Spleen (tissue), 13 donors: ENCODE measurements at places on chromosomes 12 and 14. TPM values are rescaled to one million over a fixed set of nuclear protein-coding genes. Genes with fewer than 3 reads are reported as not detected.

- no peaks in the 10 kb centered on the region for H3K36me3 ChIP-seq
- DNase-seq, result no peak
- no peak overlapping the region for H3K27ac ChIP-seq
Observed at GRCh38 chr14:34170882-34171281, 220.0 kb upstream of the EGLN3 start.

DNA sequence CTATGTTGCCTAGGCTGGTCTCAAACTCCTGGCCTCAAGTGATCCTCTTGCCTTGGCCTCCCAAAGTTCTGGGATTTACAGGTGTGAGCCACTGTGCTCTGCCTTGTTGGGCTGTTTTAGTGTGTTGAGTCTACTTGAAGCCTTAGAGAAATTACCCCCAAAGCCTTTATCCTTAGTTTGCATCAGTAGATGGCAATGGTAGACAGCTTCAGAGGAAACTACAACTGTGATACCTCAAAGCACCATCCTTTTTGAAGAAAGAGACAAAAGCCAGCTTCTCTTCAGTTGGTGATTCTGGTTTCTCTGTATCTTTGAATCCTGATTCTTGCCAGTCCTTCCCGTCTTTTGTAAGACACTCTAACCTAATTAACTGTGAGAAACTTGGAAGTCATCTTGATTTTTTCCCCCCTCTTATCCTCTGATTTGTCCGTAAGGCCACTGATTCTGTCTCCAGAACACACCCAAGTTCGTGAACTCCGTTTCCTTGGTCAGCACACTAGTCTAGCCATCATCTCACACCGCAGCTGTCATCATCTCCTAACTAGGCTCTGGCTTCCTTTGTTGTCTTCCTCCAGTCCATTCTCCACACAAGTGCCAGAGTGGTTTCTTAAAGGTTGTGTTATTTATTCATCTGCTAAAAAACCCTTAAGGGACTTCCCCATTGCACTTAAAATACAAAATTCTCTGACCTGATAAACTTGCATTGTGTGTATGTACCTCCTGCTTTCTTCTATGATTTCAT lies 20.2 kb downstream of the ATP2A2 start:
- peaks cover 56% of the 10 kb centered on the region for H3K4me1 ChIP-seq
- H3K36me3 ChIP-seq, result peaks cover 47% of the 10 kb centered on the region
- no peak overlapping the region for H3K4me3 ChIP-seq
- H3K27me3 ChIP-seq, result no peaks in the 10 kb centered on the region
- no peak for DNase-seq

GRCh38 chr14:88935083-88935482 lies 110.6 kb downstream of the TTC8 start:
- H3K36me3 ChIP-seq, result no peaks in the 10 kb centered on the region
- no peak overlapping the region for H3K27ac ChIP-seq
- DNase-seq, result no peak
- H3K27me3 ChIP-seq, result no peaks in the 10 kb centered on the region
- no peak overlapping the region for H3K4me3 ChIP-seq

DNA sequence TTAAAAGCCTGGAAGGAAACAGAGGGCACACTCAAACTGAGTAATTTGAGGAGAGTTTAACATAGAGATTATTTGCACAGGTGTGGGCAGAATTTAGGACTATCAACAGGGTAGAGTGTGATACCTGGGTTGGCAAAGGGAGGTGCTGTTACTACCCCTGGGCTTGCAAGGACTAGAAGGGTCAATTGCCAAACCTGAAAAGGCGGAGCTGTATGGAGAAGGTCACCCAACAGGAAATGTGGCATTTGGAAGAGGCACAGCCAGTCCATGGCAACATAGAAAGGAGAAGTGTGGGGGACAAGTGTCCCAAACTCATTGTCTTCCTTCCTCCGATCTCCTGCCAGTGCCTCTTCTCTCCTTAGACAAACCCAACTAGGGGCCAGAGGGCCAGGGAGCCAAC lies 21.6 kb upstream of the MED13L start:
- no peaks in the 10 kb centered on the region for H3K27me3 ChIP-seq
- DNase-seq, result no peak
- H3K4me1 ChIP-seq, result peaks cover 38% of the 10 kb centered on the region
- no peak overlapping the region for H3K27ac ChIP-seq

- H3K4me1 ChIP-seq, result no peaks in the 10 kb centered on the region
- no peaks in the 10 kb centered on the region for H3K36me3 ChIP-seq
- no peaks in the 10 kb centered on the region for H3K27me3 ChIP-seq
- H3K4me3 ChIP-seq, result no peak overlapping the region
- no peak for DNase-seq
- no peak overlapping the region for H3K27ac ChIP-seq
Observed at GRCh38 chr14:59538936-59539335, 37.7 kb downstream of the CCDC175 start.

Gene GUCY2C
- total RNA-seq, result not detected

Gene HNF1A
- not detected for total RNA-seq
